ENCODE measurements at places on chromosomes 6 and 20.

DNA sequence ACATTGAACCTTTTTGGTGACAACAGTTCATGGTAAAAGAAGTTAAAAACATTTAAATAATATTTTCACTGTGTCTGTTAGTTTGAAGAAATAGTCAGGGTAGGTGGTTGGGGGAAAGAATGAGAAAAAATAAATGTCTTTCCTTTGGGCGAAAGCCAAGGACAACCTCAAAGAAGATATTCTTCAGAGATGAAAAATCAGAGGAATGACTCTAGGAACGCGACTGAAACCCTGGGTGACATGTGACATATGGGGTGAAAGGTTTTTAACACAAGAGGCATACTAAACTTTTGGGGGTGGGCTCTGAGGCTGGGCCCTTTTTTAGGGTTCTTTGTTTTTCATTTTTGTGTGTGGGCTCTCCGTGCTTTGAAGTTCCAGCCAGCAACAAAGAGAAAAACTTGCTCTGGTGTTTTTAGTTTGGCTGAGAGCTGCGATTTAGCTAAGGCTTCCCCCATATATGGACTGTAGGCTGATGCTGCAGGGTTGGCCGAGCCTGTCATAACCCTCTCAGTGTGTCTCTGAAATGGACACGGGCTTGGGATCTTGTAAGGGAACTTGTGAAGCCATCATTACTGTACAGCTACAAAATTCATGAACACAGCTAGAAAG is 610.1 kb upstream of the ARID1B start:
- no peak for DNase-seq

- DNase-seq = peak; percentile 77
Measured at GRCh38 chr6:14897831-14898230, 348.0 kb upstream of the JARID2 start.

- DNase-seq = no peak
Measured at GRCh38 chr20:57672164-57672563, 37.7 kb downstream of the PMEPA1 start.

- no peak for DNase-seq
Measured at GRCh38 chr6:34151321-34152041, 5.6 kb upstream of the GRM4 start.

GRCh38 chr6:29685718-29686326 is 4.9 kb upstream of the ZFP57 start:
- no peak for DNase-seq

- no peak for DNase-seq
Measured at GRCh38 chr6:144997996-144998395, 712.9 kb downstream of the UTRN start.

DNA sequence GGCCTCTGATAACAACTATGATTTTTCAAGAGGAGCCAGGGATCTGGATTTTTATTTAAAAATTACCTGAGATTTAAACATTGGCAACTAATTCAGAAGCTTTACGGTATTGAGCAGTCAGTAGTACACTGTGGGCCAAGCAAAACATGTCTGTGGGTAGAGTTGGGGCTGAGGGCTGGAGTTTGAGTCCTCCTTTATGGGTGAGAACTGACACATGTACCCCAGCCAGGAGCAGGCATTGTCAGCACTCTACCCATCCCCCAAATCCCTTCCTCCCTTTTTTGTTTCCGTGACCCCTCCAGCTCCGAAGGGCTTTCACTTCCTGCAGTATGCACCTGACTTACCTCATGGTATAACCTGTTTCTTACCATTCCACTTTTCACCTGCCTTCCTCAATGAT is 131.4 kb downstream of the SNX5 start:
- no peak for DNase-seq

DNA sequence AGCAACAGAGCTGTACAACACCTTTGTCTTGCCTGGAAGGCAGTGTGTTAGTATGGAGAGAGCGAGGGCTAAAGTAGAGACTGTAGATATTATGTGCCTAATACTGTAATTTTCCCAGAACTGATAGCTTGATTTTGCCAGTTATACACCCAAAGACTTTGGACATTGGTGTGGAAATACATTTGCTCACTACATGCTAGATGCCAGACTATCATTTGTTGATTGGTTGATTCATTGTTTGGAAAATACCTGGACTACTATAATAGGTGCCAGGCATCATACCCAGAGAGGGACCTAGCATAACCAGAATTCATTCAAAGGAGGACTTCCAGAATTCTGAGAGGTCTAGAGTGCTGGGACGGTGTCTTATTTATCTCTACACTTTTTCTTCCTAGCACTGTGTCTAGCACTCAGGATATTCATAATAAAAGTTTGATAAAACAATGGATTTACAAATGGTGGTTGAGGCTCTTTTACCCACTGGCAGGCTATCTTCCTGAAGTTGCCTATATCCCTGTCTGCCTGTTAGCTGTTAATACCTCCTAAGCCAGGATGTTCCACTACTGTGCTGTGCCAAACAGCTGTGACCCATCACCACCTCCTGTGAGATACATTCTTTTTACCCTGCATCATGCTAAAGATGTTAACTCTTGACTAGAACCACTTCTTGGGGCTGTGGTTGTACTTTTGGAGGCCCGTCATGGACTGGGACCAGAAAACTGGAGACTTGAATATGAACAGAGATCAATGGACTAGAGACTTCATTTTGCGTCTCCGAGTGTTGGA is 72.2 kb upstream of the FUCA2 start:
- DNase-seq = no peak
